ENCODE measurements at places on chromosomes 16 and 17.

DNA sequence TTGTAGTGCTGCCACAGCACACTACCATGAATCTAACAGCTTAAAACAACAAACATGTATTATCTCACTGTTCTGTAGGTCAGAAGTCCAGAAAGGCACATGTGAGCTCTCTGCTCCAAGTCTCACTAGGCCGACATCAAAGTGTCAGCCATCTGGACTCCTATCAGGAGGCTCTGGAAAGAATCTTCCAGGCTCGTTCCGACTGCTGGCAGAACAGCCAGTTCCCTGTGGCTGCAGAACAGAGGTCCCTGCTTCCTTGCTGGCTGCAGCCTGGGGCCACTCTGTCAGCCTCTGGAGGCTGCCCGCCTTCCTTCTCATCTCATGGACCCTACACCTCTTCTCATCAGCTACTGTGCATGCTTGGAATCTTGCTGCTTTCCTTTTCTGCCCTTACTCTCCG, 168.9 kb downstream of the CBLN1 start:
- no peak for DNase-seq

DNA sequence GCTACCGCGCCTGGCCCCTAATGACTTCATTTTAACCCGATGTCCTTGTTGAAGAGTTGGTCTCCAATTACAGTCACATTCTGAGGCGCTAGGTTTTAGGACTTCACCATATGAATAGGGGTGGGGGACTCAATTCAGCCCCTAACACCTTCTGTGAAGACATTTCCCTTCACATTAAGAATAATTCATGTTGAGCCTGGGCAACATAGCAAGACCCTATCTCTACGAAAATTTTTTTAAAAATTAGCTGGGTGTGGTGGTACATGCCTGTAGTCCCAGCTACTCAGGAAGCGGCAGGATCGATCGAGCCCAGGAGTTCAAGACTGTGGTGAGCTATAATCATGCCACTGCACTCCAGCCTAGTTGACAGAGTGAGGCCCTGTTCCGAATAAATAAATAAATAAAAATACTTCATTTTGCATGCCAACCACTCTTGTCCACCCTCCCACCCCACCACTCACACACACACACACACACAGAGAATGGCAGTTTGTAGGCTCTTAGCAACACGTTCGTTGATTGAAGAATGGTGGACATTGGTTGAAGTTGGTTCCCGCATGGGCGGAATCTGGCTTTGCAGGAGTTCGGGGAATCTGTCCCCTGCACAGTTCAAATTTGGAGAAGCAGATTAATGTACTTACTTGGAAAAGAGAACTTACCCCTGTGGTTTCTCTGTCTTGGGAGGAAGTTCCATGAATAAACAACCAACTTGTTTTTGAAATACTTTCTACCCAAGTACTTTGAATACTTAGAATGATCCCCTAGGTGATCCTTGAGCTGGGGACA, 27.8 kb upstream of the TVP23A start:
- DNase-seq = no peak

GRCh38 chr17:53032861-53033271, 789.9 kb upstream of the KIF2B start:
- no peak for DNase-seq

GRCh38 chr16:53600126-53600525, 97.1 kb upstream of the AKTIP start:
- DNase-seq = no peak

- DNase-seq = no peak
These were observed 15.3 kb downstream of the TMEM98 start for GRCh38 chr17:32943206-32943605.

GRCh38 chr17:80789356-80789902, 202.2 kb upstream of the CHMP6 start:
- DNase-seq = no peak

GRCh38 chr17:76270770-76271668, 5.9 kb downstream of the UBALD2 start:
- DNase-seq = no peak

DNA sequence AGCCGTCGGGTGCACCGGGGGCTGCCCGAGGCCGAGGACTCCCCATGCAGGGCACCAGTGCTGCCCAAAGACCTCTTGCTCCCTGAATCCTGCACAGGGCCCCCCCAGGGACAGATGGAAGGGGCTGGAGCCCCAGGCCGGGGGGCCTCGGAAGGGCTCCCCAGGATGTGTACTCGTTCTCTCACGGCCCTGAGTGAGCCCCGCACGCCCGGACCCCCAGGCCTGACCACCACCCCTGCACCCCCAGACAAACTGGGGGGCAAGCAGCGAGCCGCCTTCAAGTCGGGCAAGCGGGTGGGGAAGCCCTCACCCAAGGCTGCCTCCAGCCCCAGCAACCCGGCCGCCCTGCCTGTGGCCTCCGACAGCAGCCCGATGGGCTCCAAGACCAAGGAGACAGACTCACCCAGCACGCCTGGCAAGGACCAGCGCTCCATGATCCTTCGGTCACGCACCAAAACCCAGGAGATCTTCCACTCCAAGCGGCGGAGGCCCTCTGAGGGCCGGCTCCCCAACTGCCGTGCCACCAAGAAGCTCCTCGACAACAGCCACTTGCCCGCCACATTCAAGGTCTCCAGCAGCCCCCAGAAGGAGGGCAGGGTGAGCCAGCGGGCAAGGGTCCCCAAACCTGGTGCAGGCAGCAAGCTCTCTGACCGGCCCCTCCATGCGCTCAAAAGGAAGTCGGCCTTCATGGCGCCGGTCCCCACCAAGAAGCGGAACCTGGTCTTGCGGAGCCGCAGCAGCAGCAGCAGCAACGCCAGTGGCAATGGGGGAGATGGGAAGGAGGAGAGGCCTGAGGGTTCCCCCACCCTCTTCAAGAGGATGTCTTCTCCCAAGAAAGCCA, 40.6 kb downstream of the SREBF1 start:
- no peak for DNase-seq

DNA sequence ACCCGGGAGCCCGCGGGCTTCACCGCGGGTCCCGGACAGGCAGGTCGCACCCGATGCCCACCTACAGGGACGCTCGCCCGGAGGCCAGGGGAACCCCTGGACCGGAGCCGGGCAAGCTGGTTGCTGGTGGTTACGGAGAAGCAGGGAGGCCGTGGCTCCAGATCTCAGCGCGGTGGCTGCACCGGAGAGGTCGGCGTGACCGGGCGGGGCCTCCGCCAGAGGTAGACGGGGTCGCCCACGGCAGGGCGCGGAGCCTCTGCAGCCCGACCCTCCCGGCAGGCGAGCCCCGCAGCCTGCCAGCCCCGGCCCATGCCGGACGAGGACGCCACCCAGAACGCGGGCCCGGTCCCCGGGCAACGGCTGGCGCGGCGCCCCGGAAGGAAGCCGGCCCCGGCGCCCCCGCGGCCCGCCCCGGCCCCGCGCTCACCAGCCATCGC, 341 bp downstream of the PCYT2 start:
- no peak for DNase-seq

- no peak for DNase-seq
These were observed 108.1 kb downstream of the ADCY9 start for GRCh38 chr16:4008116-4008515.

- DNase-seq = no peak
These were observed 9.5 kb downstream of the ABCA9 start for GRCh38 chr17:69050999-69051775.

DNA sequence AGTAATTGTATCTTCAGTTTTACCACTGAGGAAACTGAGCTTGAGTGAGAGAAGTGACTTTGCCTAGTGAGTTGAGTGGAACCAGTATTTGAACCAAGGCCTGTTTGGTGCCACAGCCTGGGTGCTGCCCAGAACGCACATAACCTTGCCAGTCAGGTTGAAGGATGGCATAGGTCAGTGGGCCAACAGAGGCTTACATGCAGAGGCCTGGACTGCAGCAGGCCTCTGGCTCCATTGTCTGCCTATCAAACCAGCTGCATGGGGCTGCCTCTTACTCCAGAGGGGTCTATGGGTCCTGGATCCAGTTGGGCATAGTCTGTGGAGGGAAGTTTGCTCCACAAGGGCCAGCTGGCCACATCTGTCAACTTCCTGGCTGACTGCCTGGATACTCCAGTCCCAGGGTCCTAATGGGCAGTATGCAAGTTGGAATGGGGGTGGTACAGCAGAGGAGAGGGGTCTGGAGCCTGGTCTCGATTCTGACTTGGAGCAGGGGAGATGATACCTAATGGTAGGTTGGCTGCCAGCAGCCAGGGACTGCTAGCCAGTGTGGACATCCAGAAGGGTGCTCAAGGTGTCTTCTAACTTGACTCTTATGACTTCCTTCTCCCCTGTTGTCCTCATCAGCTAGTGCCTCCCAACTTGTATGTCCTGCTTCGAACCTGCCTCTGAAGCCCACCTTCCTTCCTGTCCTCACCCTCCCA, 11.1 kb upstream of the RNF112 start:
- DNase-seq = no peak

- no peak for DNase-seq
These were observed 4.2 kb downstream of the SYT17 start for GRCh38 chr16:19172098-19172780.

DNA sequence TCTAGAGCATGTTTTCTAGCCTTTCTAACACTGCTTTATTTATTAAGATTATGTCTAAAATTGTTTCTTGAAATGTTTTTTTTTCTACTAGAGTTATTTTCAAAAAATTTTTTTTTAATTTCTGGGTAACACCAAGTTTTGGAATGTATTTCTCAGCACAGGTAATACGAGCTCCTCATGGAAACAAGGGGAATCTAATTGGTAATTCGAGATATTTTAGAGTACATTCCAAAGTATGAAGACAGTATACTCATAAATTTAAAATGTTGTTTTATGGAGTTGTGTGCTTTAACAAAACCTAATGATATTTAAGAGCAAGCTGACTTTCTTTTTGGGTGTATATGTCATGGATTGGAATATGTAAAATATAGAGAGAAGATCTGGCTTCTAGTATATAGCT, 42.4 kb downstream of the OMG start:
- DNase-seq = no peak

- DNase-seq = no peak
These were observed 7.6 kb downstream of the TUFM start for GRCh38 chr16:28838558-28838918.

- no peak for DNase-seq
These were observed 230.4 kb downstream of the C16orf78 start for GRCh38 chr16:49603956-49604355.

DNA sequence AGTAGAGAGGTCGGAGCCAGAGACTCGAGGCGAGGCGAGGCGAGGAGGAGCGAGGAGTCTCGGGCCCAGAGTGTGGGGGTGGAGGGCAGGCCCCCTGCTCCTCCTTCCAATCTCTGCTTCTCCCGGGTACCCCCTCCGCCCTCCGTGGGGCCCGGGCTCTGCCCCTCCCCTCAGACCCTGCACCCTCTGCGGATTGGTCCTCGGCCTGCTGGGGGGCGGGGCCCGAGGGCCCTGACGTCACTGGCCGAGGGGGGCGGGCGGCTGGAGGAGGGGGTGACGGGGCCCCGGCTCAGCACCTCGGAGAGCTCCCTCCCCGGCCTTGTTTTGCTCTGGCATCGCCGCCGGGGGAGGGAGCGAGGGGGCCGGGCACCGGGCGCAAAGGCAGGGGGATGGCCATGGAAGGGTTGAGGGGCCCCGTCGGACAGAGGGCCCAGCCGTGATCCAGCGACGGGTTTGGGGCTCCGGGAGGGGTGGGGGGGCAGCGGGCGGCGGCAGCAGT, at the start of gene RUNDC3A:
RUNDC3A (plus strand) TSS at position 282 of the 499 bp plus-strand sequence. CDS start 232 bp downstream, outside the sequence.
- DNase-seq = peak; percentile 74

GRCh38 chr16:85460252-85461021, 152.7 kb upstream of the GSE1 start:
- no peak for DNase-seq

GRCh38 chr17:66114609-66115008, 77.3 kb downstream of the CEP112 start:
- DNase-seq = no peak

GRCh38 chr17:50589095-50589705, 28.7 kb downstream of the CACNA1G start:
- no peak for DNase-seq

- DNase-seq = no peak
These were observed 19.7 kb downstream of the DEXI start for GRCh38 chr16:10922328-10923145.

DNA sequence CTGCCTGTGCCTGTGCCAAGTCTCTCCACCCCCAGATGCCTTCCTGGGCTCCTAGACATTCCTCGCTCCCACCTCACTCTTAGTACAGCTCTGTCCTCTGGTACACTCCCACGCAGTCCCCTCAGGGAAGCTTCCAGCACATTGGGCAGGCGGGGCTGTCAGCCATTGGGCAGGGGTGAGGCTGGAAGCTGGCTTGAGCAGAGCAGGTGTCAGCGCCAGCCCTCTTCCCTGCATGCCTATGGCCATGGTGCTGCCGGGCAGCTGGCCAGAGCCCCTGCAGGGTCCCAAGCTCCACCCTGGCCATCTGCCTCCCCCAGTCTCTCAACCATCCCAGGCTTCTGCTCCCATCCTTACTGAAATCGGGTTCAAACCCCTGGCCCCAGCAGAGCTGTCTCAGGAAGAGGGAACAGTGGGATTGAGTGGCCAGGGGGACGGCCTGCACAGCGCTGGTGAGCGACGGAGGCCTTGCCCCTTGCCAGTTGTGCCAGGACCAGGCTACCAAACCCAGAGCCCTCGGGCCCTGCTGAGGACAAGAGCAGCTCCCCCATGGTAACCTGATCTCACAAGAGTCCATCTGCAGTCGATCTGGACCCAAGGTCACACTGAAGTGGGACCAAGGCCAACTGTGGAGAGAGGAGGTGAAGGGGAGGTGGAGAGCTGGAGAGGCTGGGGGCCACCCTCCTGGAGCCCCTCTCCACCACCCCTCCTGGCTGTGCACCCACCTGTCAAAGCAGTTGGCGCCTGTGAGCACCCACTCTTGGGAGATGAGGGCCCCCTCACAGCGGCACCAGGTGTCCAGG, 2.4 kb upstream of the B9D1 start:
- no peak for DNase-seq

GRCh38 chr16:80344570-80344969, 196.2 kb upstream of the DYNLRB2 start:
- no peak for DNase-seq

DNA sequence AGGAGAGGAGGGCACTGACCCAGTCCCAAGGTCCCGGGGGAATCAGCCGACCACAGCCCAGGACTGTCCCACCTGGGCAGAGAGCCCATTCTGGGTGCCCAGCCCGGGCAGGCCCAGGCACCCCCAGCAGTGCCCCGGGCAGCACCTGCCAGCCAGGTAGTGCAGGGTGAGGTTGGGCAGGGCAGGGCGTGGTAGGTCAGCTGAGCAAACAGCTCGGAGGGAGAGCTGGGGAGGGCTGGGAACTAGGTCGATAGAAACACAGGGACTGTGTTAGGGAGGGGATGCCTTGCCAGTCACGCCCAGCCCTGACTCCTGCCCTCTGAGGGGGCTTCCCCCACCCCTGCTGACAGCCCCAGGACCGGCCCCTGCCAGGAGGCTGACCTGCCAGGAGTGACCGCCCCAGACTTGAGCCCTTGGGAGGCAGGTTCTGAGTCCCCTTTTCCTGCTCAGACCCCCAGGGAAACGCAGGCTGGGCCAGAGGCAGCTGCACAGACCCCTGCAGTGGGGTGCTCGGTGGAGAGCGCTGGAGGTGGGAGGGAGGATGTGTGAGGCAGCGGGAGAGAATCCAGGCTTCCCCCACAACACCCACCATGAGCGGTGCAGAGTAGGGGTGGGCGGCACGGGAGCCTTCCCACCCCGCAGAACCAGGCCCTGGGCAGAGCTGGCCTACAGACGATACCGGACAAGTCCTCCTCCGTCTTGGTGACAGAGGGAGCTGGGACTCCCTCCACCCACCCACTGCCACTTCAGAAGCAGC, 4.7 kb downstream of the HS3ST6 start:
- DNase-seq = no peak
